Stimulated activated CD8-positive, alpha-beta memory T cell treated with anti-CD3 and anti-CD28 coated beads, Interleukin-4, amount 100 ng/mL, for 1 hour (primary cell): ENCODE measurements at places on chromosomes 4 and X.

- no peak for DNase-seq
Measured at GRCh38 chr4:20298986-20299385, 47.3 kb downstream of the SLIT2 start.

DNA sequence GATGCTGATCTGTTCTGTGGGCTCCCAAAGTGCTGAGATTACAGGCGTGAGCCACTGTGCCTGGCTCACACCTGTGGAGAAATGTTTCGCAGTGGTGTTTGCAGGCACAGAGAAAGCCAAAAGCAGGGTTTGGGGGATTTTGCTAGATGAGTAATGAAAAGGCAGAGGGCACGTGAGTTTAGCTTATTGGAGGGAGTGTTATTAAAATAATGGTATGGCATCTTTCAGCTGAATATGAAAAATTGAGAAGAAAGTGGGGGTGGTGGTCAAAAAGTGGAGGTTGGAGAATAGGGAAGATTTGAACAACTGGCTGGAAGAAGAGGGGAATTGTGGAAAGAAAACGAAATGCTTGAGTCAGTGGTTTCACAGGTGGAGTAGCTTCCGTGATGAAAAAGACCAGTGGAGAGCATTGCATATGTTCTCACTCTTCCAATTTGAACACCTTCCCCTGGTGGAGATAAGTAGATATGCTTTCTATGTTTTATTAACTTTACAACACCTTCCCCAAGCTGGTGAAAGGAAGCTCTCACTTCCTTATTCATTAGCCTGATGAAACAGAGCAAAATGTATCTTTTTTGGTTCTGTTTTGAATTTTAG, 1.1 kb upstream of the CHST7 start:
- no peak for DNase-seq

DNA sequence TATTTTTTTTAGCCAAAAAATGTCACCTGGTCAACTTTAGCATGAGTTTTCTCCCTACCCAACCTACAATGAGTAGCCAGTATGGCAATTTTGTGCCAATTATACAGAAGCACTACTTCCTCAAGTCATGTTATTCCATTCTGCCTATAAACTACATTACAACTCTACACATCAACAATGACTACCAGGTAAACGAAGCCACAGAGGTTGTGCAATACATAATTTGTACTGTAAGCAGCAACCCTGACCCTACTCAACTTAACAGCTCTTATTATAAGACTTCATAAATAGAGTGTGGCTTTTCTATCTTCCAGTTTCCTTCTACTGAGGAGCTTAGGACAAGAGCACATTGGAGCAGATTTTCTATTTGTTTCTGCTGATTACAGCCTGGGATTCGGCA, 160.5 kb downstream of the HS3ST1 start:
- no peak for DNase-seq

DNA sequence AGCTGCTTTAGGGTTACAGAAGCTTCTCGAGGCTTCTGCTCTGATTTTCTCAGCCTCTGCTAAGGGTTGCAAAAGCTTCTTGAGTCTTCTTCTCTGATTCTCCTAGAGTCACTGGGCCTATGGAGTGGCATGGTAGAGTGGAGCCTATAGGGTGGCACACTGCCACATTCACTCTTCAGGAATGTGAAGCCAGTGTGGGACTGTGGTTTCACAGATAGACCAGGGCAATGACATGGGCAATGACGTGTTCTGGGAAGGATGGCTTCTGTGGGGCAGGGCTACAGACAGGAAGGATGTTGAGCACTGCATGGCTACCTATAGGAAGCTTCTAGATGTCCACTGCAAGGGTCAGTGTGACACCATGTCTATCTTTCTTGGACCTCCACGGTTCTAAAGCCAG, 11.0 kb upstream of the MAMLD1 start:
- DNase-seq, result no peak

DNA sequence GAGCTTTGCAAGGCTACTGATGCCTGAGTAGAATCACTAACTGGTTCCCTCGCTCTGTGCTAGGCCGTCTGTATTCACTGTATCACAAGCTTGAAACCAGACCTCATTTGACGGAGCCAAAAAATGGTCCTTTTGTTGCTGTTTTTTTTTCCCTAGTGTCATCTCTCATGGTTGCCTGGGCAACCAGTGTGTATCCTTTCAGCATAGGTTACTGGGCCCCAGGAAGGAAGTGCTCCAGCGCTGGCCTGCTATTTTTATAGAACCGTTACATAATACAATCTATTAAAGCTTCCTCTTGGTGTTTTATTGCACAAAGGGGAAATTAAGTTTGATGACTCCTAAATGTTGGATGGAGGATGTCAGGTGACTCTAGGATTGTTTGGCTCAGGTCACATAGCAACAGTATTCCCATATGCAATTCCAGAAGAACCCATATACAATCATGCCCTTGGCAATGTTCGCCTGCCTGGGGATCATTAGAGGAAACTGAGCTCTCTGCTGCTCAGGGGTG, 220.4 kb downstream of the SPRY1 start:
- DNase-seq, result peak; percentile 5

DNA sequence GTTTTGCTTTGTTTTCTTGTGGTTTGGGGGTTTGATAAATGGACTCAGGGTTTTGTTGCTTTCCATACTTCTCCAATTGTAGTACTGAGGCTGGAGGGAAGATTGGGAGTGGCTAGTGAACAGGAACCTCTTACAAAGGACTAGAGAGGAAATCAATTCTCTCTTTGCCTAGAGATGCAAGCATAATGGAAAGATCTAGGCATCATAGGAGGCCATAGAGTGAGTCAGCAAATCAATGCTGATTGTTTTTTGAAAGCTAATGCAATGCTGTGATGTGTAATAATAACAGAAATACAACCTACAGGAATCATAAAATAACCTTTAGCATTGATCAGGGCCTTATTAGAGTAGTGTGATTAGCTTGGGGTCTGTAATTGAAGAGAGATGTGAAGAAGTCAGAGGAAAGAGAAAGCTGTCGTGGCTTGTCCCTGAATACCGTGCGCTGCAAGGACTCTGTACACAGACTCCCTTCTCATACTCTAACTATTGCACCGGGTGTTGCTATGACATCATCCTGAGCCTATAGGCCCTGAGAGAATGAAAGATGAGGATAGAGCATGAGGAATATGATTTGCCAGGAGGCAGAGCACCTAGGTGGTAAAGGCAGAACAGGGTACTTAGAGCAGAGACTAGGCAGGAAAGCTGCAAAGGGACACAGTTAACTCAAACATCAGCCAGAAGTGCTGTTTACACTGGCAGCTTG, 29.3 kb upstream of the GPR101 start:
- no peak for DNase-seq

DNA sequence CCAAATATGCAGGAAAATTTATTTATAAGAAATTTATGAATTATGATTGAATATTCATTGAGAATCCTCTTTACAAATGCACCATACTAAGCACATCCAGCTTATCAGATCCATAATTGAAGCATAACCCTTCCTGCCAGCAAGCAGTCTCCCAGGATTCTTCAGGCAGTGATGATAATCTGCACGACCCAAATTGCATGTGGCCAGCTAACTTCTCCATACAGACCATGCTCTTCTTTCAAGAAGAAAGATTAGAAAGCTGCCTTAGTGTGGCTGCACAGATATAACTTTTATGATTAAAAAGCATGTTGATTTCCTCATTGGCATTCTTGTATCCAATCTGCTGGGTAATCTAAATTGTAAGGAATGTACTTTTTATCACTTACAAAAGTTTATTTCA, 3.3 kb upstream of the CBR4 start:
- DNase-seq, result no peak

GRCh38 chr4:47577779-47578553, 92.9 kb downstream of the ATP10D start:
- DNase-seq, result no peak
